ENCODE measurements at places on chromosomes 7 and 10.

GRCh38 chr10:51729822-51730555 lies 30.6 kb upstream of the CSTF2T start:
- DNase-seq, result no peak

DNA sequence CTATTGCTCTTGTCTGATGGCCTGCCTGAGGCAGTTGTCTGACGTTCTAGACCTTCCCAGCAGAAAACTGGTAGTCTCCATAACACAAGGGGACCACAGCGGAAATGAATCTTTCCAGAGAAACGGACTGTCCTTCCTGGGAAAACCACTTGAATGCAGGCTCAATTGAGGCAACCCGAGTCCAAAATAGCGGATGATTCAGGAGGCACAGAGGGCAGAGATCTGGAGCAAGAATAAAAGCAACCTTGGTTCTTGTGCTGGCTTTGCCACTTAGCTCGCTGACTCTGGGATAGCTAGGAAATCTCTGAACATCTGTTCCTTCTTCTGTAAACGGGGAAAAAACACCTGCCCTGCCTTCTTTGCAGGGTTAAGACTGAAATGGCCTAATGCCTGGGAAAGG lies 178.8 kb downstream of the NEURL1 start:
- DNase-seq, result no peak

DNA sequence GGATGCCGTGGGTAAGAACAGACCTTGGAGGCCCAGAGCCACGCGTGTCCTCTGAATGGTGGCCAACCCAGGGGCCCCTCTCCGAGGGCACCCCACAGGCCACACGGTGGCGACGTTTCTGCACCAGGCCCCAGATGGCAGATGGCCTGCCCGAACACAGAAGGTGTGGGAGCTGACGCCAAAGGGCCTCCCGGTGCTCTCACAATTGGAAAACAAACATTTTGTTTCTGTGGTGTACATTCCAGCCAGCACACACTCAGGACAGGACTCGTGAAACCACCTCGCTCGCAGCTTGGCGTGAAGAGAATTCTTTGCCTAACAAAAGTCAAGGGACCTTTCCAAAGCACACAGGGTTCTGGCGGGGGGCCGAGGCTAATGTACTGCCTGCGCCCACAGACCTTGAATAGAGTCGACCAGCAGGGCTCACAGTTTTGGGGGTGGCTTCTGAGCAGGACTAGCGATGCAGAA lies 112.1 kb downstream of the FAM53B start:
- DNase-seq, result peak; percentile 74

- DNase-seq, result no peak
Measured at GRCh38 chr10:101956117-101956516, 99.9 kb downstream of the ARMH3 start.

- DNase-seq, result no peak
Measured at GRCh38 chr10:6231146-6231545, 28.4 kb downstream of the PFKFB3 start.

- DNase-seq, result no peak
Measured at GRCh38 chr10:99809931-99810615, 27.6 kb downstream of the ABCC2 start.

- DNase-seq, result no peak
Measured at GRCh38 chr7:110894111-110894510, 196.8 kb upstream of the LRRN3 start.

GRCh38 chr7:158815083-158815799 lies 14.1 kb downstream of the ESYT2 start:
- DNase-seq, result no peak

DNA sequence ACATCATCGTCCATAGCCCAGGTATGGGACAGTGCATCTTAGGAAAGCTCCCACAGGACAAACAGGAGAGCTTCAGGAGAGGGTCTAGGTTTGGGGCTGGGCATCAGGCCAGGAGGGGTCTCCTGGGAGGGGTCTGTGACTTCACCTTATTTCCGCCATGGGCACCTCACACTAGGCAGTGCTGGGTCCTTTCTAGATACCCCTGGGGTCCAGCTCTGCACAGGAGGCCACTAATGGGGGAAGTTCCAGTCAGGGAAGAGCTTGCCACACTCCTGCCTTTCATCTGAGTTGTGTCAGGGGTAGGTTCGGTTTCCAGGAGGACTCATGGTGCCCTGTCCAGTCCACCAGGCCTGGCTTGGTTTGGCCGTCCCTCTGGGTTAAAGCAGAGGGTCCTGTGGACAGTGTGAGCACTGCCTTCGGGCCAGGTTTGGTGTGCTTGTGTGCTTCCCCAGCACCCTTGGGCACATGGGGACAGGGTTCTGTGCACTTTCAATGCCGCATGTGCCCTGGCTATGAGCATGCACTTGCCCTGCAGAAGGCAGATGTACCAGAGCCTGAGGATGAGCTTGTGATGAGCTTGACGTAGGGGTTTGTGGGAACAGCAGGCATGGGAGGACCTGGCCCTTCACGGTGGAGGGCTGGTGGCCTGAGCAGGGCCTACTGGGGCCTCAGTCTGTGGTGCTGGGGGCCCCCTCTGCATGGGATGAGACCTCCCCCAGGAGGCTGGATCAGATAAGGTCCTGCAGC lies 377.7 kb upstream of the NUPR2 start:
- no peak for DNase-seq

DNA sequence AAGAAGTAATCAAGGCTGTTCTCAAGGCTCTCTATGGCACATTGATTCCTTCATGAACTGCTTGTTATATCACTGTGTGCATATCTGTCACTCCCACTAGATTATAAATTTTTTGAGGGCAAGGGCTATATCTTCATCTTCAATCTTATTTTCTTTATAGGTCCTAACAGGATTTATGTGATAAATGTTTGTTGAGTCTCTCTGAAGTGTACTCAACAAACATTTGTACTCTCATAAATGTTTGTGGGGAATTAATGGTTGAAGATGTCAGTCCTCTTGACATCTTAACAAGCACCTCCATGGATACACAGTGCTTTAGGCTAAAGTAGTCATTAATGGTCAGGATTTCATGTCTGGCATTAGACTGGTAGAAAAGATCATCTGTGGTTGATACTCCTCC lies 143.2 kb downstream of the RNLS start:
- DNase-seq, result no peak

DNA sequence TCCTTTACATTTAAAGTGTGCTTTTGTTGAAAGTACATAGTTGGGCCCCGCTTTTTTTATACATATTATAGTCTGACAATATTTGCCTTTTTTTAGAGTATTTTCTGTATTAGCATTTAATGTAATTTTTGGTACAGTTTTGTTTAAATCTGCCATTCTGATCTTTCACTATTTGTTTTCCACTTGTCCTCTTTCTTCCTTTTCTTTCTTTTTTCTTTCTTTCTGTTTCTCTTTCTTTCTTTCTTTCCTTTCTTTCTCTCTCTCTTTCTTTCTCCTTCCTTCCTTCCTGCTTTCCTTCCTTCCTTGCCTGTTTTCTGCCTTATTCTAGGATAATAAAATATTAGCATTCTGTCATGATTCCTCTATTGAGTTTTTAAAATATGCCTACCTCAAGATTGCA lies 9.5 kb downstream of the LIPK start:
- no peak for DNase-seq

DNA sequence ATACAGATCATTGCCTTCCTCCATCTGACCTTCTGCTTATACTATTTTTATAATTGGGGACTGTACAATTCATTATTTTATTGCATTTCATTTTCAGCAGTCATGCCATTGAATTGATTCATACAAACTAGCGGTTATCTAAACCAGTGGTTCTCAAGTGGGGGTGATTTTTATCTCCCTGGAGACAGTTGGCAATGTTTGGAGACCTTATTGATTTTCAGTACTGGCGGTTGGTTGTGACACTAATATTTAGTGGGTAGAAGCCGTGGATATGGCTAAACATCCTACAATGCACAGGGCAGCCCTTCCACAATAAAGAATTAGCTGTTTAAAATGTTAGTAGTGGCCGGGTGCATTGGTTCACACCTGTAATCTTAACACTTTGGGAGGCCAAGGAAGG lies 765.9 kb downstream of the LRMDA start:
- DNase-seq, result no peak

DNA sequence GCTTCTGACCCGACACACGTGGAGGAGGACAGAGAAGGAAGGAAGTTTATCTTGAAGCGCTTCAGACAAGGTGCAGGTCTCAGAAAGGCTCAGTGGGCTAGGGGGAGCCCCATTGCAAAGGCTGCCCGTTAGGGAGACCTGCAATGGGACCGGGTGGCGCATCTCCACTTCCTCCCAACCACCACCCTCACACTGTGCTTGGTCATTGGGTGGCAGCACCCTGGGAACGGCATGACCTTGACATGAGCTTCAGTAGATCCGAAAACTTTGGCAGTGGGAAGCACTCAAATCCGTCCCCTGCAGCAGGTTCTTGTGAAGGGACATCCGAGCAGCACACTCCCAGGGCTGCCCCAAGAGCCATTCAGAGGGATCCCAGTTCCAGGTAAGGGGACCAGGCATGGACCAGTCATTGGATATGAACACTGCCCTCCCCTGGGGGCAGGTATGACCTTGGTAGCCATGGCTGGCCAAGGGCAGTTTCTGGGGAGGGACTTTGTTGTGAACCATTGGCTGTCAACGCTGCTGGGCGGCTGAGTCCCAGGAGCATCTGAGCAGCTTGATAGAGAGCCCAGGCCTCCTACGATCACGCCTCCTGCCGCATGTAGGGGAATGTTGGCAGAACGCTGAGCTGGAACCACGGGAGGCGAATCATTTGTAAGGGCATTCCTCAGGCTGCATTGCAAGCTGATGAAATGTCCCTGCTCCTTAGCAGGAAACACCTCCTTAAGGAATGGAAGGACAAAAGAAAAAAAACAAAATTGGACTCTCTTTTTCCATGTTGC lies 31.7 kb downstream of the GALNTL5 start:
- DNase-seq, result no peak

- no peak for DNase-seq
Measured at GRCh38 chr10:118458957-118459641, 117.0 kb upstream of the FAM204A start.

DNA sequence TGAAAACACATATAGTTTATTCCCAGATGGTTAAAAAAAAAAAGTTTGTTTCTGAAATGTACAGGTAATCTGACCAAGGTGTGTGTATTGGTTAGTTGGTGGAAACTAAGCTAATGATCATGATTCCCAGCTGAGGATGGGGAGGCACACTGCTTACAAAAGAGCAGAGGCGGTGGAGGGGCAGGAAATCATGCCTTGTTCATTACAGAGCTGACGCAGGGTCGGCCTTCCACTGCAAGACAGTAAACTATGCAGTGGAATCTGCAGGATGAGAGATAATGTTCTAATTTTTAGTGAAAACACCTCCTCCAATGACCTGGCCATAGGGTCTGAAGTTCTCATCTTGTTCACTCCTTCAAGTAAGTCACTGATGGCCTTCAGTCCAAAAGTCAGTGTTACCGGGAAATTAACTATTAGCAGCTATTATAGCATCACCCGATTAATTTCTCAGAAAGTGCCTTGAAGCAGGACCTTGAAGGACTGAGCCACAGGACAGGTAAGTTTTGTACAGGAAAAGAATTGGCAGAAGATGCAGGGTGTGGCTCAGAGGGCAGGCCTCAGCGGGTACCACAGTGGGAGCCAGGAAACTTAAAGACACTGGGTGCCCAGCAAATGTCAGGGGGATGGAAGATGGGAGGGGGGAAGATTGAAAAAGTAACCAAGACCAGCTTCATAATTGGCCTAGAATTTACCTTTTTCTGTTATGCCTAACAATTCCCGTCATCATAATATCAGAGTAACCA lies 36.0 kb downstream of the MYOF start:
- no peak for DNase-seq

- no peak for DNase-seq
Measured at GRCh38 chr7:128384726-128385125, 23.2 kb upstream of the PRRT4 start.

- DNase-seq, result no peak
Measured at GRCh38 chr10:131841661-131842139, 59.1 kb upstream of the PPP2R2D start.

GRCh38 chr7:29468196-29468595 lies 95.4 kb upstream of the PRR15 start:
- no peak for DNase-seq

GRCh38 chr7:100825215-100825671 lies 2.1 kb downstream of the EPHB4 start:
- DNase-seq, result no peak

GRCh38 chr10:128727114-128727513 lies 600.9 kb upstream of the MKI67 start:
- DNase-seq, result no peak

DNA sequence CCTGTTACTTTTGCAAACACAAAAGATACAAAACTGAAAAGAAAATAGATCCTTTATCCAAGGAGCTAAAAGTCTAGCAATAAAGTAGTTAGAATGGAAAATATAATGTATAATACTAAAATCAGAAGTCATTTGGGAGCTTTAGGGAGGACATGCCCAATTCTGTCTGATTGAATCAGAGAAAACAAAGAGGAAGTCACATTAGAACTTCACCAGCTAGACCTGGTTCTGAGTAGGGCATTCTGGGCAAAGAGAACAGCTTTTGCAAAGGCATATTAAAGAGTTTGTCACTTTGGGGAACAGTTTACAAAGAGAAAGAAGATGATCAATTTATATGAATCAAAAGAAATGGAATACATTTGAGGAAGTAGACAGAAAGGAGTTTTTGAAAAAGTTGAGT lies 107.0 kb upstream of the PRSS1 start:
- no peak for DNase-seq

GRCh38 chr7:83731154-83731553 lies 82.2 kb upstream of the SEMA3E start:
- DNase-seq, result no peak

DNA sequence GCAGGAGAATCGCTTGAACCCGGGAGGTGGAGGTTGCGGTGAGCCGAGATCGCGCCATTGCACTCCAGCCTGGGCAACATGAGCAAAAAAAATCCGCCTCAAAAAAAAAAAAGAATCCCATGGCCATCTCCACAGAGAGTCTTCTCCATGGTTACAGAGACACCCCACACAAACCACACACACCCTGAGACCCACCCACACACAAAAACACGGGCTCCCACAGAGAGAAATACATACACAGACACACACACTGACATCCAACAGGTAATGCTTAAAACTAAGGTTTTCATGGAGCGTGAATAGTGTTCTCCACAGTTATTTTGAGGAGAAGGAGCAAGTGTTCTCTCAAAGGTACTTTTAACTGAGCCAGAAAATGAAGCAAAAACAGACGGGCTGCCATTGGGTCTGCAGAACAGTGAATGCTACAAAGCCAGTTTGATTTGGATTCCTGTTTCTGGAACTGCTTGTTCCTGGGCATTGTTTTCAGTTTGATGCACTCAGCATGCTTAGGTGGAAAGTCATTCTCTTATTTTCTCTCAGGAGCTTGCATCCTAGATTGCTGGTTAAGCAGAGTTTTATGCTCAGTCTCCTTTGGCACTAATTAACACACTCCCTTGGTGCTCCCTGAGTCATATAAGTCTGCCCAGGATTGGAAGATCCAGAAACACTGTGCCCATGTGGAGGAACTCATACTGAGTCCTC lies 15.4 kb downstream of the AHCYL2 start:
- no peak for DNase-seq

GRCh38 chr10:30062090-30062489 lies 2.7 kb upstream of the JCAD start:
- no peak for DNase-seq

DNA sequence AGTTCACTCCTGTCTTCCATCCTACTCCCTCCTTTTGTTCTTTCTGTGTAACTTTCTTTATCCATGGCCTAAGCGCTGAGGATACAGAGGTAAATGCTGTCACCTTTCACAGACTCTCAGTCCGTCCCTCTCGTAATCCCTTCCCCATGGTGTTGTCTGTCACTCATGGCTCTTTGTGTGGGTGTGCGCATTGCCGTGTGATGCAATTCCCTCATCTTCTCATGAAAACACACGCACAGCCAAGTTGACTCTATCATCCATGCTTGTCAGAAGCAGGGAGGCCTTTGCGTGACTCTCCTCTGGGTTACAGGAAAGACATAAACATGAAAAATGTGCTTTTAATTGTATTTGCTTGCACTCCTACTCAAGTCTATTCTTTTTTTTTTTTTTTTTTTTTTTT lies 125.6 kb upstream of the C7orf33 start:
- no peak for DNase-seq
